ENCODE measurements at places on chromosomes 2 and 18.

DNA sequence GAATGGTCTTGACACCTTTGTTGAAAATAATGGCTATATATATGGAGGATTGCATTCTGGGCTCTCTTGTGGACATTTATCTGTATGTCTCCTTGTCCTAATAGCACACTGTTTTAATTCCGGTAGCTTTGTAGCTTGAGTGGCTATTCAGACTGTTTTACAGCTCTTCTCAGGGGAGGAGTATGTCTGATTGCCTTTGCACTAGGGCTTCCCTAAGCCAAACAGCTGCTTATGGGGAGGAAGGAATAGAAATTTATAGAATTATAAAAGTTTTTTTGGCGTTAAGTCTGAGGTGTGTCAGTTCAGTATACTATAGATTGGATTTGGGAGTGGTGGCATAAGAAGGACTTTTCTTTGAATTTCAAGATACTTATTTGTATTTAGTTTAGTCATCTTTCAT lies 12.6 kb downstream of the SEH1L start:
- DNase-seq, result no peak

DNA sequence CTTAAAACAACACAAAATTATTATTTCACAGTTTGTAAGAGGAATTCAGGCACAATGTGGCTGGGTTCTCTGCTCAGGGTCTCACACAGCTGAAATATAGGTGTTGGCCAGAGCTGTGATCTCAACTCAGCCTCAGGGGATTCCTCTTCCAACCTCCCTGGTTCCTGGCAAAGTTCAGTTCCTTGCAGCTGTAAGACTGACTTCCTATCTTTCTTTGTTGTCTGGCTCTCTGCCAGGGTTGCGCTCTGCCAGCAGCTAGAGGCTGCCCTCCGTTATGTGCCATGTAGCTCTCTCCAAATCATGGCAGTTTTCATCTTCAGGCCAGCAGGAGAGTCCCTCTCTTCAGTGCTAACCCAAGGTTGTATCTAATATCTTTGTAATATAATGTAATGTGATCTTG lies 272.5 kb upstream of the KCNJ3 start:
- no peak for DNase-seq

GRCh38 chr18:56257205-56257604 lies 381.2 kb downstream of the TXNL1 start:
- no peak for DNase-seq

DNA sequence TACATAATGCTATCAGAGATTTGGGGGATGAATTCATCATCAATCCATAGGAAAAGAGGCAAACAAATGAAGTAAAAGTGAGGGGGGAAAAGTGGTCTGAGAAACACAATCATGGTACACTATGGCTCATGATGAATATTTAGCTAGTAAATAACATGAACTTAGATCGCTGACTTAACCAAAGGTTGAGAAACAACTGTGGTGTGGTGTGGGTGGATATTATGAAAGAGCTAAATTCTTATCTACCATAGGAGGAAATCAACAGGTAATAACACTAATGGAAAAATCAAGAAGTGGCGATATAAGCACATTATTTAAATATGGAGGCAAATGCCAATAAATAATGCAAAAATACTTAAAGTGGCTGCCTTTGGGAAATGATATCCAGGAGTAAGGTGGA lies 12.2 kb upstream of the TPRKB start:
- no peak for DNase-seq

GRCh38 chr18:58350526-58350925 lies 278.4 kb downstream of the ALPK2 start:
- no peak for DNase-seq

DNA sequence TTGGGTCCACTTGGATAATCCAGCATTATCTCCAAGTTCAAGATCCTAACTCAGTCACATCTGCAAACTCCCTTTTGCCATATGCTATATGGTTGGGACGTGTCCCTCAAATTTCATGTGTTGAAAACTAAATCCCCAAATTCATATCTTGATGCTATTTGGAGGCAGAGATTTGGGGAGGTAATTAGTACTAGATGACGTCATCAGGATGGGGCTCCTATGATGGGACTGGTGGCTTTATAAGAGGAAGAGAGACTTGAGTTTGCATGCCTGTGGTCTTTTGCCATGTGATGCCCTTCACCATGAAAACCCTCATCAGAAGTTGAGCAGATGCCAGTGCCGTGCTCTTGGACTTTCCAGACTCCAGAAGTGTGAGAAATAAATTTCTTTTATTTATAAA lies 16.8 kb upstream of the SMAD4 start:
- no peak for DNase-seq

DNA sequence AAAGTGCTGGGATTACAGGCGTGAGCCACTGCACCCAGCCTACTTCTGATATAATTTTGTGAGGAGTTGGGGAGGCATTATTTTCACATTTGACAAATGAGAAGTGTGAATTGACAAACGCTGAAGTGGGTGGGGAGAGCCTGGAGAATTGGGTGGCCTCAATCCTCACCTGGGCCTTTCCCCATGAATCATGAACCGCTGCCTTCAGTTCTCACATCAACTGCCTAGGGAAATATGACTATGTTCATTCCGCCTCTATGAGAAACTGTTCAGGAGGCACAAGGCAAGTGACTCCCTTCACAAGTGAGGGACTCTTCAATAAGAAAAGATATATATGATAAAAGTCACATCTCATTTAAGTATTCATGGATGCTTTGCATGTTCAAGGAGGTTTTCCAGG lies 96.6 kb upstream of the RND3 start:
- no peak for DNase-seq

DNA sequence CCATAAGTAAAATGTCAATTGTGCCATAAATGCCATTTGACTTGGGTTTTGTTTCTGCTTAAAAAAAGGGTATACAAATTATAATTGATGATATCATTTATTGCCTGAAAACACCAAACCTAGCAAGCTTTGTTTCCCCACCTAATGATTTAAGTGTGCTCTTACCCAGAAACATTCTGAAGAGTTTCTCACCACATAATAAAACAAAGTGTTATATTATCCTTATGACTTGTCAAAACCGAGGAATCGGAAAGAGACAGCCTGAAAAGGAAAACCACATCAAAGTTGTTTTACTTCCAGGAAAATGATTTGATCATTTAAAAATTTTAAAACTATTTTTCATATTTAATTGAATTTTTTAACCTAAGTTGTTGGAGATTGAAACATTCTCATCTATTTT lies 170.5 kb upstream of the SLC39A10 start:
- no peak for DNase-seq

DNA sequence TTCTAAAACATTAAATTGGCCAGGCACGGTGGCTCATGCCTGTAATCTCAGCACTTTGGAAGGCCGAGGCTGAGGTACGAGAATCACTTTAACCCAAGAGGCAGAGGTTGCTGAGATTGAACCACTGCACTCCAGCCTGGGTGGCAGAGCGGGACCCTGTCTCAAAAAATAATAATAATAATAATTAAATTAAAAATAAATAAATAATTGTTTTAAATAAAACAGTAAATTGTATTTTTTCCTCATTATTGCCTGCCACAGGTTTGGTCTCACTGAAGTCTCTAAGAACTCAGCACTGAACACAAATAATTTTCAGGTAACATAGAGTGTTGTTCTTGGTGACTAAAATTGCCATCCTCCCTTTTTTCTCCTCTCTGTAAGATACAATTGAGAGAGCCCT lies 19.8 kb downstream of the COL5A2 start:
- no peak for DNase-seq

DNA sequence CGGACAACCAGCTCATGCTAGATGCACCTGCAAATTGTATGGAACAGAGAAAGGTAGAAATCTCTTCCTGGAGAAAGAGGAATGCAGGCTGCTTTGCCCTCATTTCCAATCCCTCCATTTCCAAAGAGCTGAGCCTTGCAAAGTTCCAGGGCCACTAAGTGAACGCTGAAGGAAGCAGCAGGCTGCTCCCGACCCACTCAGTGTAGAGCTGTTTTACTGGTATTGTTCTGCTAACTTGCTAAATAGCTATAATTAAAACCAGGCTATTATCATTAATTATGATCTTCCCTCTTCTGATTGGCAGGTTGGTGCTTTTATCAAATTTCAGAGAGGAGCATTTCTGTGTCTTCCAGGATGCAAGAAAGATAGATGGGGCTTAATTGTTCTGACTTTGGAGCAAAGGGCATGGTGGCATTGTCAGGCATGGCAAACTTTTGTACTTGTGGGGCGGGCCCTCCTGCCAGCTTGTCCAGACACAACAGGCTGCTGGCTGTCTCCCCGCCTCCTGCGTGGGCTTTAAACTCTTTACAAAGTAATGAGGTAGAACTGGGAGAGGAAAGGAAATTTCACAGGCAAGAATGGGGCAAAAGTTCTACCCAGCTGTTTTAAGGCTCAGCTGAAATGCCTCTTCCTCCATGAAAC lies 40.2 kb downstream of the ALK start:
- DNase-seq, result no peak

- no peak for DNase-seq
Observed at GRCh38 chr2:218871345-218872302, 9.0 kb upstream of the WNT10A start.

DNA sequence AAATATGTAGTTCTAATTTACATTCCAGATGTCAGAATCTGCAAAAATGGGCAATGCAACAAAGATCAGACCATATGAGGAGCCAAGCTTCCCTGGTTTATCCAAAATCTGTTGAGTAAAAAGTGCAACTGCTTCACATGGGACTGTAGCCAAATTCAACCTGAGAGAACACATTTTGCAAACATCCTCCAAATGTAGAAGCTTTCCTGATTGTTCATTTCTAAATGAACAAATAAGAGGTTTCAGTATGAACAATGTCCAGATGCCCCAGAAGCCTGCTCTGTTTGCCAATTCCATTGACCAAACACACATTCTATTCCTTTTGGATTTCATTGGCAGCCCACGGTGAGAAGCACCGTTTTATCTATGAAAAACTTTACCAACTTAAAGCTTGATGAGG lies 117.9 kb upstream of the OSR1 start:
- DNase-seq, result no peak

GRCh38 chr18:7221424-7222155 lies 9.3 kb upstream of the LRRC30 start:
- no peak for DNase-seq

DNA sequence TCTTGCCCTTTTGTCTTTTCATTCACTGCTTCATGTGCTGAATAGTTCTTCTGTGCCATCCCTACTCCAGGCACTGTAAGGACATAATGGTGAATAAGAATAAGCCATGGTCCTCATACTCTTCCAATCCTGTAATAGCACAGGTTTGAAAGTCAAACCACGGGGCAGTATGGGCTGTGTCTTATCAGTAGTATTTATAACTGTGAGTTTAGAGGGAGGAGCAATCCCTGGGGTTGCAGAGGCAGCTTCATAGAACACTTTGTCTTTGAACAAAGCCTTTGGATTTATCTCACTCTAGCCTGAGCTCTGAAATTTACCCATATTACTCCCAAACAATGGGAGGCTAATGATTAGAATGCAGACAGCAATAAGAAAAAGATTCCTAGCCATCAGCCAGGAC lies 30.2 kb upstream of the ALK start:
- no peak for DNase-seq

- no peak for DNase-seq
Observed at GRCh38 chr2:238404406-238405216, 22.1 kb upstream of the ASB1 start.

DNA sequence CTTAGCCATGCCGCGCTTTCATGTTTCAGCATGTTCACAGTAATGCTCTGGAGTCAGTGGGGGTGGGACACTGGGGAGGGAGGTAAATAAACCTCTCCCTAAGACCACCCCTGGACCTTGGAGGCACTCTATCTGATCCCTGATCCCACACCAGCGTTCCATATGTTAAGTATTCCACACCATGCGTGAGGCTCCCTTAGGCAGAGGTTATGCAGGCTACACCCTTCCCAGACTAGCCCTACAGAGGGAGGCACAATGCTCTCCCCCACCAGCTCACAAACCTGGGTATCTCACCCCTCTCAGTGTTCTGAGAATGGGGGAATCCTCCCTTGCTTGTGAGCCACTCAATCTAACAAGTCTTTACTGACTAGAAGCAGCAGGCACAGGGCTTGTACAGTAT lies 1610.4 kb upstream of the ZEB2 start:
- DNase-seq, result no peak

DNA sequence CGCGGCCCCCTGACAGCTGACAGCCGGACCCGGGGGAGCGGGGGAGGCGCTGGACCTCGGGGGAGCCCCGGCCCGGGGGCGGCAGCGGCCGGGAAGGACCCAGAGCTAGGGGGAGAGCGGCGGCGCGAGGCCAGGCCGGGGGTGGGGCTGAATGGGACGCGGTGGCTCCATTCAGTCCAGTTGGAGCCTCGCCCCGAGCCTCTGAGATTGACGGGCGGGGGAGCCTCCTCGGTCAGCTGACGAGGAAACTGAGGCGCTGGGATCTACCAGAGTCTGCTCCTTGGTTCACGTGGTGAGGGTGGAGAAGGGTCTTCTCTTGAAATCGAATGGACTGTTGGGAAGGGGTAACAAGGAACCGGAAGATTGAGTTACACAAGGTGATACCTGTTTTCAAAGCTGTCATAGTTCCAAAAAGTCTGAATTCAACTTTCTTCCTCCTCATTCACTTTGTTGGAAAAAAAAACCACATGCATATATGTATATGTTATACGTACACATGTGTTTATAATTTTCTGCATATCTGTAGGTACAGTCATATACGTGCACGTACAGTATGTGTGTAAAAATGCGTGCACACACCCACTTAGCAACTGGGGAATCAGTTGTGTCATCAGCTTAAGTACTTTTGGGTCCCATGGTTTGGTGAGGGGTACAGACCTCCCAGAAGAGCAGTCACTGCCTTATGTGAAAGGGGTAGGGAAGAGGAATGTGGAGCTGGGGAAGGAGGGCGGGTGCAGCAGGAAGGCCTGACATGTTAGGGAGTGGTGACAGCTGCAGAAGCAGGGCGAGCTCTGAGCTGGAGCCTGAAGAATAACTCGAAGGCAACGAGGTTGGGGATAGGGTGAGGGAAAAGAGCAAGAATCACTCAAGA lies 628 bp downstream of the PPP1R7 start:
- DNase-seq, result no peak

DNA sequence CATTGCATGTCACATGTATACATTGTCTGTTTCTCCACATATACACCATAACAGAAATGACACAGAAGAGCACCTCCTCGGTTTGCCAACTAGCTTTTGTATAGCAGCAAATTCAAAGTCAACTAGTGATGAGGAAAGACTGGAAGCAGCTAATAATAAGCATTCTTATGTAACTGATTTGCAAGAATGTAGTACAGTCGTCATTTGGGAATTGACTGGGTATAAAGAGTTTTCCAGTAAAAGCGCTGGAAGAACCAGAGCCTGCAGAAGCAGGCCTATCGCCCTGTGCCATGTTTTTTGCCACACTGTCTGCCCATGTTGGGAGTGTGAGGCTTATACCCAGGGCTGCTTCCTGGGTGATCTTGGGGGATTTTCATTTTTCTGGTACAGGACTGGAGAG lies 310.6 kb downstream of the GBX2 start:
- no peak for DNase-seq

GRCh38 chr2:118993392-118993752 lies 51.4 kb downstream of the MARCO start:
- DNase-seq, result no peak

- DNase-seq, result no peak
Observed at GRCh38 chr2:102271844-102272243, 39.5 kb upstream of the IL1RL1 start.

GRCh38 chr2:239538357-239539052 lies 137.7 kb upstream of the HDAC4 start:
- DNase-seq, result no peak

GRCh38 chr2:172403881-172404468 lies 23.4 kb upstream of the ITGA6 start:
- no peak for DNase-seq
